A673 (cell line): ENCODE measurements at places on chromosomes 13 and 19. TPM values are rescaled to one million over a fixed set of nuclear protein-coding genes. Genes with fewer than 3 reads are reported as not detected.
A peak's percentile ranks its signal among the peaks of the same experiment; 100 is the strongest.

PCDH20 gene
- total RNA-seq, result 1.9 and 2.1 TPM in 2 replicates

GRCh38 chr19:31260171-31260933 is 88.9 kb downstream of the TSHZ3 start:
- no peak for DNase-seq

ZNF85 gene
- 1.4 and 1.9 TPM in 2 replicates for total RNA-seq

DNA sequence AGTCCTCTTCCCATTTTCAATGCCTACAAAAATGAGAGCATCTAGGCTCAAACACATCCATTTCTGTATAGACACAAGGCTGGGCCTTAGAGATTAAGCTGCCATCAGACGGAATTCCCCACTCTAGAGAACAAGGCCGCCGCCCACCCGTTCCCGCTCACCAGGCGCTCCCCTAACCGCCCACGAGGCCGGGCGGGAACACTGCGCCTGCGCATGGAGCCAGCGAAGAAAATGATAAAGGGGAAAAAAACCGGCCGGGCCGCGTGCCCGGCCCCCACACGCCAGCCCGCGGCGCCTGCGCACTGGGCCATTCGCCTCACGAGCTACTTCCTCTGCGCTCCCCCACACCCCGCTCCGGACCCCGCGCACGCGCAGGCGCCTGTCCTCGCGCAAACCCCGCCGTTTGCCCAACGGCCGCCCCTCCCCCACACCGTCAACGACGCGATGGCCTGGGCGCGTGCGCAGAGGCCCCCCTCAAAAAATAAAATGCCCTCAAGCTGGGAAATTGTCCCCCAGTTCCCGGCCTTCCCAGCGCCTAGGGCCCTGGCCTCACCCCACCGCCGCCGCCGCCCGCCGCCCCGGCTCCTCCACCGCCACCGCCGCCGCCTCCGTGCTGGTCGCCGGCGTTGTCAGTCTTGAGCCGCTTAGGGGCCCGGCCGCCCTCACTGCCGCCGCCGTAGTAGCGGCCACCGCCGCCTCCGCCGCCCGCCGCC is 483 bp downstream of the HNRNPL start:
- peak; percentile 98 for DNase-seq

NR2C2AP gene
- 35.6 and 45.3 TPM in 2 replicates for total RNA-seq

DNA sequence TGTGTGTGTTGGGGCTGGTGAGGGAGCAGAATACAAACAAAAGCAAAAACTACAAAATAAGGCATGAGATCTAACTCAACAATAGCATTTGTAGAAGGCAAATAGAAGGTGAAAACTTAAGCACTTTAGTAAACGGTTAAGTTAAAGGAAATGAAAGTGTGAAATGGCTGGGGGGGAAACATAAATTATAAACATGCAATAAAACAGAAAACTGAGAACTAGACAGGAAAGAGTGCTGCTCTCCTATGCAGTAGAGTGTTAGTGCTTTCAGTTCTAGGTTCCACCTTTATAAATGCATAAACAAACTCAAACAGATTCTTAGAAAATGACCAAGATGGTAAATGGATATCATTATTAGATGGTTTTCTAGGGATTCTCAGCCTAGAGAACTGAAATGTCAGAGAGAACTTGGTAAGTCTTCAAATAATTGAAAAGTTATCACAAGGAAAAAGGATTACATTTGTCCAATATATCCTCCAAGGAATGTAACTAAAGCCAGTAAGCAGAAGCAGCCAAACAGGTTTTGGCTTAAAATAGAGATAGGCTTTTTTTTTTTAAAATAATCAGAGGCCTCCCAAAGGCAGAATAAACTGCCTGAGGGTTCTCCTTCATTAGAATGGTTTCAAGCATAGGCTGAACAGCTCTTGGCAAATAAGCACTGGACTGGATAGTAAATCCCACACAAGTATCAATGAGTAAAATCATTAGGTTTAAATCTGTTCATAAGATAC is 23.3 kb downstream of the RBM26 start:
- DNase-seq, result no peak

DNA sequence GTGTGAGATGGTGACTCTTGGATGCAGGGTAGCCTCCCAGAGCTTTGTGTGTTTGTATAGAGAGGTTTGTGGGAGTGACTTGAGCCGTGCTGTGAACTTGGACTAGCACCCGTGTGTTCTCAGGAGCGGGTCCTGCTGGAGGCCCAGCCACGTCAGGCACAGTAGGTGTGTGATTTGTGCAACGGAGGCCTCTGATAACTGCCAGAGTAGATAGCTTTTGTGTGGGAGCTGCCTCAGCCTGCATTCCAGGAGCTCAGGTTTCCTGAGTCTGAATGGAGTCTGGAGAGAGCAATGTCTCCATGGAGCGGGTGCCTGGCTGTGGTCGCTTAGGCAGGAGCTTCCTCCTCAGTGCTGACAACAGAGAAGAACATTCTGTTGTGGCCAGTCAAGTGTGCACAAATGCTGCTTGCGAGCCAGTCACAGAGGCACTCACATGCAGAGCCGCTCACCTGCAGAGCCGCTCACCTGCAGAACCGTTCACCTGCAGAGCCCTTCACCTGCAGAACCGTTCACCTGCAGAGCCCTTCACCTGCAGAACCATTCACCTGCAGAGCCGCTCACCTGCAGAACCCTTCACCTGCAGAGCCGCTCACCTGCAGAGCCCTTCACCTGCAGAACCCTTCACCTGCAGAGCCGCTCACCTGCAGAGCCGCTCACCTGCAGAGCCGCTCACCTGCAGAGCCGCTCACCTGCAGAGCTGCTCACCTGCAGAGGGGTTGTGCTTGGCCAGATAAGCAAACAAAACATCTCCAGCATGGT is 32.6 kb downstream of the TFDP1 start:
- DNase-seq, result peak; percentile 14

GRCh38 chr13:82356667-82357410 is 1525.4 kb downstream of the SLITRK1 start:
- peak; percentile 11 for DNase-seq

GRCh38 chr13:110284779-110285484 is 22.0 kb downstream of the COL4A1 start:
- no peak for DNase-seq

NLRP9 gene
- not detected in 2 replicates for total RNA-seq

- no peak for DNase-seq
Measured at GRCh38 chr19:19262190-19263057, 10.7 kb downstream of the TM6SF2 start.

DNA sequence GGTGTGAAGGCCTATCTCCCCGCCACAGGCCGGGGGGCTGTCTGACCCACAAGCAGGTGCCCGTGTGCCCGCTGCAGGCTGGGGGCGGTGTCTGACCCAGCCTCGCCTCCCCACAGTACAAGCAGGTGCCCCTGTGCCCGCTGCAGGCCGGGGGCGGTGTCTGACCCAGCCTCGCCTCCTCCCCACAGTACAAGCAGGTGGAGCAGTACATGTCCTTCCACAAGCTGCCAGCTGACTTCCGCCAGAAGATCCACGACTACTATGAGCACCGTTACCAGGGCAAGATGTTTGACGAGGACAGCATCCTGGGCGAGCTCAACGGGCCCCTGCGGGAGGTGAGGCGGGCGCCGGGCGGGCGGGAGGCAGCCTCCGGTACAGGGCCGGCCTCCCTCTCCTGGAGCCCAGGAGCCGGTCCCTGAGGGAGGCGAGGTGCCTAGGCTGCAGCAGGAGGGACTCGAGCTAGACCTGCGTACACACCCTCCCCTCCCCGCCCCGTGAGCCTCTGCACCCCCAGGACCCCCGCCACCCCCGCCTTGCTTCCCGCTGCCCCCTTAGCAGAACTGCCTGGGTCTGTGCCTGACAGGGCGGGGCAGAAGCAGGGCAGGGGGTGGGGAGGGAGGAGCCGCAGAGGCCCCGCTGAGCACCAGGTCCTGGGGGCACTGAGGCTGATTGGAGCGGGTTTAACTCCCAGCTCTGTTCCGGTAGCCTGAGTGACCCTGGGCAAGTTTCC is 20.6 kb downstream of the HCN2 start:
- peak; percentile 64 for DNase-seq

GRCh38 chr19:33133438-33134031 is 1.6 kb downstream of the WDR88 start:
- no peak for DNase-seq

DNA sequence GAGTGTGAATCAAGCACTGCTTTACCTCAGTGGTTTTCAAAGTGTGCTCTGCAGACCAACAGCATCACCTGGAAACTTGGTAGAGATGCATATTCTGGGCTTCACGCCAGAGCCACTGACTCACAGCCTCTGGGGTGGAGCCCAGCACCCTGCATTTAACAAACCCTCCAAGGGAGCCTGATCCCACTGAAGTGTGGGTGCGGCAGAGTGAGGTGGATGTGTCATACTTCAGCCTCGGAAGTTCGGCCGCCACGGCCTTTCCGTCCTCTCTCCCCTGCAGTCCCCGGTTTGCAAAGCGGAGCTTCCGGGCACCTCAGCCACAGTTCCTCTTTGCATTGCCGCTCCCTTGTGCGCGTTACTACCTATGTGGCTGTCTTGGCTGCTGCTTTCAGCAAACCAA is 33.3 kb upstream of the MICU2 start:
- DNase-seq, result no peak

- DNase-seq, result no peak
Measured at GRCh38 chr13:31882794-31883193, 143.5 kb downstream of the RXFP2 start.

DNA sequence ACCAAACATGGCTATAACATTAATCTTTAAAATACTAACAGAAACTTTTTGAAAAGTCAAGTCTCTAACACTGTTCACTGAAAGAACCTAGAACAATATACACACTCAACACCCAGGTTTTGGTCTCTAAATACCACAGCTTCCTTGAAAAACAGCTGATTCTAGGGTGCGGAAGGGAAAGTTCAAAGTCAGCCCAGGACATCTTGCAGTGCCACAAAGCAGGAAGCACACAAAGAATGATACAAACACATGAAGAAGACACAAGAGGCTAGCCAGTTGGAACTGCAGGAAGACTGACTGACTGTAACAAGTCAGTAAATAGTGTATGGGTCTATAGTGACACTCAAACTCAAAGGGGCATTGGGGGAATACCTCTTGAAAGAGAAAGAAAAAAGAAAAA is 4.6 kb downstream of the DEDD2 start:
- no peak for DNase-seq

TMEM145 gene
- total RNA-seq, result 4.9 and 5.7 TPM in 2 replicates

DNA sequence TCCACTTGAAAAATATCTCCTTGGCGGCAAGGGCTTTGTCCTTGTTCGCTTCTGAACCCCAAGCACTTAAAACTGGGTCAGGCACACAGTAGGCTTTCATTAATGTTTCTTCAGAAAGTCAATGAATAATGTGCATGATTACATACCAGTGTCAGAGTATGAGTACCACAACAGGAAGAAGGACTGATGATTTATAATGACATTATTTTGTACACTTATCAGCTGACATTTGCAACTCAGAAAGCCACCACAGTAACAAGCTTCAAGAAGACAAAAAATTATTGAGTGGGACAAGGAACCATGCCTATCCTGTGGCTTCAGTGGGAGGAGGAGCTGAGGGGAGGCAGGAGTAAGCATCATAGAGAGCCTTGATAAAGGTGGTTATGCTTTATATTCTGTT is 10.0 kb downstream of the POLR1D start:
- DNase-seq, result no peak

CBARP gene
- 13.3 and 15.0 TPM in 2 replicates for total RNA-seq

CBY2 gene
- total RNA-seq, result not detected in 2 replicates
